ENCODE measurements at places on chromosomes 13 and 19.

DNA sequence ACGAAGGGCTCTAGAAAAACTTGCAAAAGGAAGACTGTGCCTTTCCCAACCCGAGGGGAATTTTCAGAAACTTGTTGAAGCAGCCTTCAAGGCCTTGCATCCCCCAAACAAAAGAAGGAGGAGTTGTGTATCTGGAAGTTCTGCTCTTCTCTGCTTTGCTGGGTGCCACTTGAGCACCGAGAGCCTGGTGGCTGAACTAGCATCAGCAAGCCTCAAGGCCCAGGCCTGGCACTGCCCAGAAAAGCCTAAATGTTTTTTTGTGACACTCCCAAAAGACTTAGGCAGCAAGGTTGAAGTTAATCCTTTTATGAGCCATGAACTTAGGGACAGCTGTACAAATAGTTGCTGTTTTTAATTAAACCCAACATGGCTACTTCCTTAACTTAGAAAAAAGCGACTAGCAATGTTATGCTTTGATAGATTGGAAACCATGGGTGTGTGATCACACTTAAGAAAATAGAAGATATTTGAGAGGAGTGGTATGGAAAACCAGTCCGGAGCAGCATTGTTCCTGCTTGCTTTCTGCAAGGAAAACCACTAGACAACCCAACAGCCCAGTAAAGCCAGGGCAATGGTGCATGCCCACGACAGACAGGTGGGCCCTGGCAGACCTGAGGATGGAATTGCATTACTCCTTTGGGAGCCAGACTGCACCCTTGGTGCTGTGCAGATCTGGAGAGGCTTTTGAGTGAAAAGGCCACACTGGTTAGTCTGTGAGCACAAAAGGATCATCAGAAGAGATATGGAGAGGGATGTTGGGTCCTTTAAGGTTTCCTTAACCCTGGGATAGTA, 788 bp upstream of the DLEU7 start:
- no peak for DNase-seq

GRCh38 chr19:56119582-56119978, 1.5 kb downstream of the ZNF787 start:
- DNase-seq: no peak

GRCh38 chr13:45621950-45622349, 6.4 kb upstream of the ERICH6B start:
- DNase-seq: no peak

DNA sequence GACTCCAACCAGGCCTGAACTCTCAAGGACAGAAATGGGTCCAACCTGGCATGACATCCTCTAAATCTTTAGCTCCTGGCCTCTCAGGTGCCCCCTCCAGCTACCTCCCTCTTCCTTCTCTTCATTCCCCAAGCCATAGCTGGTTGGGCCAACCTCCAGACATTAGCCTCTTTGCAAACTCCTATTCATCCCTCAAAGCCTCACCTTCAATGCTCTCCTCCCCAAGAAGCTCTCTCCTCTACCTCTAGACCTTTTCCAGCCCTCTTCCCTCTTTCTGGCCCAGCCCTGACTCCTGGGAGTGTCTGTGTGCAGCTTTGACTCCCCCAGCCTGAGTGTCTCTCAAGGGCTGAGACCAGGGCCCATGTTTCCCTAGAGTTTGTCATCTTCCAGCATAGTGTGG, 5.3 kb upstream of the HOMER3 start:
- DNase-seq: no peak

GRCh38 chr19:33671211-33671610, 49.5 kb downstream of the CHST8 start:
- no peak for DNase-seq

DNA sequence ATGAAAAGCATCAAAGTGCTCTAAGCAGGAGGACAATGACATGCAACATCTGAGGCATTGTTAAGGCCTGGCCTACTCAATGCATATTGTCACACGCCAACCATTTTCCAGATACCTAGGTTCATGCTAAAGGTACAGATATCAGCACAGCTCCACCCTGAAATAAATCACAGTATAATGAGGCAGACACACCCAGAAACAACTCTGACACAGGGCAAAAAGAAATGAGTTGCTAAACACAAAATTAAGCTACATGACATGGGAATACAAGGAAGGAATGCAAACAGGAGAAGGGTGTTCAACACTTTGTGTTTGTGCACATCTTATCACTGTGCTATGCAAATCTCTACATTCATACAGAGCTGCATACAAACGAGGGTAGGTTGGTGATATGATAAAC, 86.5 kb downstream of the EPSTI1 start:
- no peak for DNase-seq

GRCh38 chr13:112791663-112792440, 102.0 kb downstream of the ATP11A start:
- no peak for DNase-seq

DNA sequence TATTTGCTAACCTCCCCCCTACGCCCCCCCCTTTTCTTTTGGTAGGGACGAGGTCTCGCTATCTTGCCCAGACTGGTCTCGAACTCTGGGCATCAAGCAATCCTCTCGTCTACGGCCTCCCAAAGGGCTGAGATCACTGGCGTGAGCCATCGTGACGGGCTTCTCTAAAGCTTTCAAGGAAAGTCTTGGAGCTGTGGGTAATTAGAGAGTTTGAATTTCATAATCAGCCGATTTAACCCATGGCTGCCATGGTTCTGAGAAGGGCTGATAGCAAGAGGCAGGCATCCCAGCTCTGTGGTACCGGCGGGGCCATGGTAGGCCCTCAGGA, 679 bp upstream of the ABHD8 start:
- DNase-seq: no peak

- no peak for DNase-seq
Measured at GRCh38 chr19:17220207-17220758, 5.1 kb downstream of the USE1 start.

DNA sequence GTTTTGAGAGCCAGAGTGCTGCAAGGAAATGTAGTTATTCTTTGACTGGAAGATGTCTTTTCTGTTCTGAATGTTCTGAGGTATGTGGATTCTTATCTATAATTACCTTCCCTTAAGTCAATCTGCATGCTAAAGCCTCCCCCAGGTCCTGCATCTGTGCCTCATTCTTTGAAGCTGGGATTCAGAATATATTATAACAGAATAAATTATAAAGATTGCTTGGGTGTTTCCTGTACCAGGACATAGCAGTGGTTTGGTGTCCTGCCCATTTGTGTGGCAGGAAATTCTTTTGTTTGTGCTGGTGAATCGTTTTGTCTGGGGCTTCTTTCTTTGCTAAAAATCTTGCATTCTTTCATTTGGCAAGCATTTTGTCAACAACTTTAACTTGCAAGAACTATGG, 60.2 kb downstream of the ITGBL1 start:
- no peak for DNase-seq

DNA sequence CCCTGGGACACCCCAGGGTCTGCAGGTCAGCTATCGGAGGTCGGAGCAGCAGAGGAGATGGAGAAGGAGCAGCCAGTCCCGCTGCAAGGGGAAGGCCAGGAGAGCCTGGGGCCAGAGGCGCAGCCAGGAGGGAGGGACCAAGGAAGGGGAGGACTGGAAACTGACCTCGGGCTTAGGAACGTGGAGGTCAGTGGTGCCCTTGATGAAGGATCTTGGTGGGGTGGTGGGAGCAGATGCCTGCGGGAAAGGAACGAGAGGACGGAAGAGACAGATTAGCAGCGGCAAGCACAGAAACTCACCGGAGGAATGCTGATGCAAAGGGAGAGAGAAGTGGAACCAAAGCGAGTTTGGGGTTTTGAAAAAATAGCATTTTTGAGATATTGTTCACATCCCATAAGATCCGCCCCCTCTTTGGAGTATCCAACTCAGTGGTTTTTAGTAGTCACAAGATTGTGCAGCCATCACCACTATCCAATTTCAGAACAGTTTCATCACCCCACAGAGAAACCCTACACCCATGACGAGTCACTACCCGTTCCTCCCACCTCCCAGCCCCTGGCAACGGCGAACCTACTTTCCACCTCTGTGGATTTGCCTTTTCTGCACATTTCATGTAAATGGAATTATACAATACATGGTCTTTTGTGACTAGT, 22.1 kb downstream of the PLEKHF1 start:
- no peak for DNase-seq

DNA sequence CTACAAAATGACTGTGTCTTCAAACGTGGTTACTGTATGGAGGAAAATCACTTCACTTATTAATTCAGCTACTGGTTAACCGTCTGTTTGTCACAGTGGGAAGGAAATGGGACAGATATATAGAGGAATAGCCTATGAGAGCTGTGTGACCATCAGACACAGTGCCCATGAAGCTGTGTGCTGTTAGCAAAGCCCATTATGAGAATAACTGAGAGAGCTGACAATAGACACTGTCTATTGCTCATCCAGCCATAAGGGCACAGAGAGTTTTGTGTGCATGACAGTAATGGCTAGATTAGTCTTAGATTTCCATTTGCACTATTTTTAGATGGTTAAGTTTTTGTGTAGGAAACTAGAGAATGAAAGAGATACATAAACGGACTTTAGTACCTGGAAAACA, 64.1 kb upstream of the POSTN start:
- no peak for DNase-seq

DNA sequence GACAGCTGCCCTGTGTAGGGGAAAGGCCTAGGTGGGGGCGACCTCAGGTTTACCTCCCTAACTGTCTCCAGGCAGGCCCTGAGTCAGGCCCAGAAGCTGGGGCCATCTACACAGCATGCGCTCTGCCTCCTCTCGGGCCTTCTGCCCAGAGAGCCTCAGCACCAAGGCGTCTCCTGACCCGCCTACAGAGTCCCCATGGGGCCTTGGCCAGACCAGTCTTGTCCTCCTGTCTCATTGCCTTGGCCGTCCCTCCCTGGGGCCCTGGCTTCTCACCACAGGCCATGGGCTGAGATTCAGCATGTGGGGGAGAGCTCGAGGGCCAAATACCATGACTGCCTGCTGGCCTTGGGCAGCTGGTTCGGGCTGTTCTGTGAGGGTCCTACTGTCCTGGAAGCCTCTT, 59.0 kb downstream of the SMARCA4 start:
- no peak for DNase-seq

DNA sequence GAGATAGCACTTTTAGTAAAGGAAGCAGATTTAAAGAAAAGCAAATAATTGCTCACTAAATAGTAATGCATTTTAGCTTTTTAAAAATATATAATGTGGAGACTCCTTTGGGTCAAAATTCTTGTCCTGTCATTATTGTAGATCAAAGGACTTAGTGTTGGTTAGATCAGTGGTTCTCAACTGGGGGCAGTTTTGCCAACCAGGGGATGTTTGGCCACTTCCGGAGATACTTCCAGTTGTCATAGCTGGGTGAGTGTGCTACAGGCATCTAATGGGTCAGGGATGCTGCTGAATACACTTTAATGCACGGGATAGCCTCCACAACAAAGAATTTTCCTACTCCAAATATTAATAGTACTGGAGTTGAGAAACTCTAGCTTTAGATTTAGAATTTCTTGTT, 126.8 kb downstream of the LMO7 start:
- DNase-seq: no peak

GRCh38 chr13:26310470-26310869, 56.5 kb downstream of the CDK8 start:
- no peak for DNase-seq

GRCh38 chr19:19342086-19343015, 21.7 kb downstream of the MAU2 start:
- no peak for DNase-seq

- DNase-seq: no peak
Measured at GRCh38 chr19:4969772-4970531, 1.0 kb downstream of the KDM4B start.

DNA sequence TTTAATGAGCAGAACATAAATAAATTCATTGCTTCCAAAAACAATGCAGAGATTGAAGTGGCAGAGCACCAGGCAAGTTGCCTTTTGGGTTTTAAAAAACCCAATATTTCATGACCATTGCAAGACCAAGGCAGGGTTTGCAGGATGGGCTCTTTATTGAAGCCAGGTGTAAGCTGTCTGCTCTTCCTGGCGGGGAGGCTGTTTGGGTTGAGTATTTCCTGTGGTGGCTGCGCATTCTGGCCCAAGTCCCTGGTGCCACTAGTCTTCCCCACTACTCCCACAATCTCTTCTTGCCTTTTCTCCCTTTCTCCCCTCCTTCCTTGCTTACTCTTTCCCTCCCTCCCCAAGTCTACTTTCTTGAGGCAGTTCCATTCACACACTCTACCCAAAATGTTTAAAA, 116.4 kb downstream of the AKAP11 start:
- DNase-seq: no peak

- no peak for DNase-seq
Measured at GRCh38 chr19:16628984-16629691, 1.1 kb upstream of the MED26 start.

DNA sequence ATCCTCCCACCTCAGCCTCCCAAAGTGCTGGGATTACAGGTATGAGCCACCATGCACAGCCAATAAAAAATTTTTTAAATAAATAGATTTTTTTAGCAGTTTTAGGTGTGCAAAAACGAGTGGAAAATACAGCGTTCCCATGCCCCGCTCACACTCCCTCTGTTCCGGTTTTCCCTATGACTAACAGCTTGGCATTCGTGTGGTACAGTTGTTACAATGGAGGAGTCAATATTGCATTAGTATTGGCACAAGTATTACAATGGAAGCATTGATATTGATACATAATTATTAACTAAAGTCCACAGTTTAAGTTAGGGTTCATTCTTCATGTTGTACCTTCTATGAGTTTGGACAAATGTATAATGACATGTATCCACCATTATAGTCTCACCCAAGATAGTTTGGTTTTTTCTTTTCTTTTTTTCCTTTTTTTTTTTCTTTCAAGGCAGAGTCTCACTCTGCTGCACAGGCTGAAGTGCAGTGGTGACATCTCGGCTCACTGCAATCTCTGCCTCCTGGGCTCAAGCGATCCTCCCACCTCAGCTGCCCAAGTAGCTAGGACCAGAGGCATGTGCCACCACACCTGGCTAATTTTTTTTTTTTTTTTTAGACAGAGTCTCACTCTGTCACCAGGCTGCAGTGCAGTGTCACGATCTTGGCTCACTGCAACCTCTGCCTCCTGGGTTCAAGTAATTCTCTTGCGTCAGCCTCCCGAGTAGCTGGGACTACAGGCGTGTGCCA, 15.4 kb upstream of the RAB20 start:
- no peak for DNase-seq

- DNase-seq: no peak
Measured at GRCh38 chr13:94534166-94534565, 54.7 kb upstream of the DCT start.

- DNase-seq: peak; percentile 65
Measured at GRCh38 chr19:10565028-10565566, 713 bp downstream of the KRI1 start.

GRCh38 chr13:40060296-40061007, 405.0 kb downstream of the COG6 start:
- no peak for DNase-seq

DNA sequence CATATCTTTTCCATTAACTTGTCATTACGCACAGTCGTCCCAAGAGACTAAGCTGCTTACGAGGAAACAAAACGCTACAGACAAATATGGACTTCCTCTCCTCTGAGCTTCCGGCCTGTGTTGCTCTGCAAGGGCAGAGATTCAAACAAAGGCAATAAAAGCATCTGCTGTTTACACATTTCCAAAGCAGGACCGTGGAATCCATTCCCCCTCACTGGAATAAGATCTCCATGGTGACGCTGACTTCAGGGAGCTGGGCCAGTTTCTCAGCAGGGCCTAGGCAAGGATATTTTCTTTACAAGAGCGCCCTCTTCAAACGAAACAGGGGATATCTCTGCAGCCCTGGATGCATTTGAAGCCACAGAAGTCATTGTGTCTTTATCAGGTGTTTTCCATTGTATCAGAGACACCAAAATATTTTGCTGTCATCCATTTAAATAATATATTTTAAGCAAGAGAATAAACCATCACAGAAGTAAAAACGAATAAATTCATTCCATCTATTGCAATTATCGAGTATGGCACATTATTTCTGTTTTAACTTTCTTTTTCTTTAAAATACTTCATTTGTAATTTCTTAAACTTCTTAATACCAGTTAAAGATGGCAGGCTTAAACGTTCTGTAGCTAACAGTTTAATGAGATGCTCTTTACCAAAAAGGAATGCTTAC, 177.5 kb downstream of the DCLK1 start:
- no peak for DNase-seq

All from CD4-positive, alpha-beta T cell (primary cell).